Stimulated activated CD4-positive, alpha-beta T cell treated with anti-CD3 and anti-CD28 coated beads, Interleukin-12 subunit alpha, Interleukin-12 subunit beta, amount 100 ng/mL, for 48 hours (primary cell): ENCODE measurements at places on chromosomes 11 and 22.

DNA sequence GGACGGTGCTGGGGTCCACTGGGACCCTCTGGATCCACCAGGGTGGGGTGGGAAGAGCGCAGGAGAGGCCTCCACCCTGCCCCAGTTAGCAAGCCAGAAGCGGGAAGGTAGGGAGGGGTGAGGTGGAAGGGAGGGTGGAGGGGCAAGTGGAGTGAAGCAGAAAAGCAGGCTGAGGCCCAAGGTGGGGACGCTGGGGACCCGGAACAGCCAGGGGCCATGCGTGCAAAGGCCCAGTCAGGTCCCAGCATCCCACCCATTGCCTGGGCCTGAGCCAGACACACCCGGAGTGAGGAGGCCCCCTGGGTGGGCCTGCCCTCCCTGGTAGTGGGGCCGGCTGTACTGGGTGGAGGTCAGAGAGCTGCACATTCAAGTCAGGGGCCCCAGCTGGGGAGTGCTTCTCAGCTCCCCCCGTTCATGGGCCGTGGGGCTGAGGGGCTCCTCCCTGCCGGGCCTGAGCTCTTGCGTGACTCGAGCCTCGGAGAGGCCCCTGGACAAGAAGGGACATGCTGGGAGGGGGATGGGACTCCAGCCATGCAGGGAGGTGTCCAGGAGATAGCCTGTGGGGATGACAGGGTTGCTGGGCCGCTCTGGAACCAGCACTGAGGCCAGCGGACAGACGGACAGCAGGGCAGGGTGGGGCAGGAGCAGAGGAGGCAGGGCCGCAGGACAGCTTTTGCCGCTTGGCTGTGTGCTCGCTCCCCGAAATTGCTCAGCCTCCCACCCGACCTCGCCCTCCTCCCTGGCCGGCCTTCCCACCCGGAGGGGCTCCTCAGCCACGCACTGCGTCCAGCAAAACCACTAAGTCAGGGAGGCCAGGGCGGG, 7.7 kb downstream of the TNNT3 start:
- no peak for DNase-seq

GRCh38 chr11:18111005-18111404, 5.1 kb upstream of the SAAL1 start:
- DNase-seq: no peak

DNA sequence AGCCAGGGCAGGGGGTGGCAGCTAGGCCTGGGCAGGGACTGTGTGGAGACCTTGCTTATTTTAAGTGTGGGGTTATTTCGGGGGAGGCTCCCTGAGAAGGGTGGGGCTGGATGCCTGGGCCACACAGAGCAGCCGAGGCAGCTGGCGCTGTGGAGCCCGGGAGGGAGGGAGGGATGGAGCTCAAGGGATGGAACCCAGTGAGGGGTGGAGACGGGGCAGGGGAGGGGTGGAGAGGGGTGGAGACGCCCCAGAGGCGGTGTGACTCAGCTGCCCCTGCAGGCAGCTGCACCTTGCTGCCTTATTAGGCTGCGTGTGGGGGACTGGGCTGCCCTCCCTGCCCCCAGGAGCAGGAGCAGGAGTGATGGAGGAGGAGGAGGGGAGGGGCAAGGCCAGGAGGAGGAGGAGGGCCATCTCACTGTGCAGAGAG, 9.8 kb upstream of the TSSC4 start:
- DNase-seq: no peak

DNA sequence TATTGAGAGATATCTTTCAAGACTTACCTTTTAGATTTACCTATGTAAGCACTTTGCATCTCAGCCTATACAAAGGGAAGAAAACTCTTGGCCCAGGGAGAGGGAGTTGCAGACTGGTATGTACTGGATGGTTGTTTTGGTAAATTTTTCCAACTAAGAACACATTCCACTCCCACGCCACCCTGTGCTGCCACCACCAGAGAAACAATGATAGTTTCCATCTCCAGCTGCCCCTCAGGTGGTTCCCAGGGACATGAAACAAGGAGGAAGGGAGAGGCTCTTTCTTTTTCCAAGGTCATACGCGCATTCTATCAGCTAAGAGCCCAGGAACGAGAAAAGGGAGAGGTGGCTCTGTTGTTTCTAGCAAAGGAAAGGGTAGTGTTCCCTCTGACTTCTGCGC, 34.4 kb downstream of the CCDC34 start:
- no peak for DNase-seq

GRCh38 chr22:19504900-19505734, 19.1 kb downstream of the CLDN5 start:
- no peak for DNase-seq

GRCh38 chr22:25348391-25348790, 129.0 kb downstream of the CRYBB2 start:
- DNase-seq: no peak

- no peak for DNase-seq
Observed at GRCh38 chr11:122765487-122766131, 72.7 kb upstream of the CRTAM start.

DNA sequence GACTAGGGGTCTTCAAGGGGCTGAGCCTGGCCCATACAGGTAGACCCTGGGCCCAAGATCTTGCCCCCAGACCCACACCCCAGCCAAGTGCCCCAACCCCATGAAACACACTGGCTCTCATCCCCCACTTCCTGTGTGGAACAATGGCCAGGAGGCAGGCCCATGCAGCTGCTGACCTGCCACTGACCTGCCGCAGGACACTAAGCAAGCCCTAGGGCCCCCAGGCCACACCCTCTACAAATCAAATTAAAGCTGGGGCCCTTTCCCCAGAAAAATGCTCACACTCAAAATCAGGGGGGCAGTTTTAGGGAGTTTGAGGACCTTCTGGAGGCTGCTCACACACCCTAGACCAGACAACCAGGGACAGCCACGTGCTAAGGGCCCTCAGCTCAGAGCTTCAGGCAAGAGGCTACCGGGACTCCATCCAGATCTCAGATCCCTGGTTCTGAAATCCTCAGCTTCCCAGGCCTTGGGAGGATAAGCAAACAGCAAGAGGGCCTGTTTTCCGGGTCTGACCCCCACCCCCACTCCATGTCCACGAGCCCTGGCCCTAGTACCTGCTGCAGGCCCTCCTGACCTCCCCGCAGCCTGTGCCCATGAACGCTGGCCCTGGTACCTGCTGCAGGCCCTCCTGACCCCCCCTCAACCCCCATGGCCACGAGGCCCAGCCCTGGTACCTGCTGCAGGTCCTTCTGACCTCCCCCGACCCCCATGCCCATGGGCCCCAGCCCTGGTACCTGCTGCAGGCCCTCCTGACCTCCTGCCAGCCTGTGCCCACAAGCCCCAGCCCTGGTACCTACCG, 10.0 kb downstream of the CARD10 start:
- no peak for DNase-seq

- peak; percentile 19 for DNase-seq
Observed at GRCh38 chr11:88421530-88421929, 84.0 kb upstream of the CTSC start.

GRCh38 chr22:19038164-19038546, 84.1 kb downstream of the DGCR2 start:
- no peak for DNase-seq

GRCh38 chr11:36288442-36289225, 590 bp downstream of the COMMD9 start:
- DNase-seq: no peak

DNA sequence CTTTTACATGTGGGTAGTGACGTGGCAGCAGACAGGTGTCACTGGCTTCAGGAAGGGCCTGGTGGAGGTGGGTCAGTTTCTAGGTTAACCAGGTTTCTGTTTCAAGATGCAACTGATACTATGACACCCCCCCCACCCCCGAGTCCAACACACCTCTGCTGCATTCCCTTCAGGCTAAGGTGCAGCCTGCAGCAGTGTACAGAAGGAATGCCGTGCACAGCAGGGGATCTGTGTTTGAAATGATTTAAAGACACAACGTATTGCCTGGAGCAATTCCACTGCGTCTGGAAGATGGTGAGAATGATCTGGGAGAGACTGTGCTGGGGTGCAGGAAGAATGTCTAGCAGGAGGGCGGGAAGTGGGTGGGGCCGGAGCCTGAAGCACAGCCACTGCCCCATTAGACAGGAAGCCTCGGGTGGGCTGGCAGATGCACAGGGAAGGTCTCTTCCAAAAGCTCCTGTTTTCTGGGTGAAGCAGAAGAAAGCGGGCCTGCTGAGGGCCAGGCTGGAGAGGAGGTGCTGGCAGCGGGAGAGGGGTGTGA, 11.9 kb upstream of the TESMIN start:
- no peak for DNase-seq

DNA sequence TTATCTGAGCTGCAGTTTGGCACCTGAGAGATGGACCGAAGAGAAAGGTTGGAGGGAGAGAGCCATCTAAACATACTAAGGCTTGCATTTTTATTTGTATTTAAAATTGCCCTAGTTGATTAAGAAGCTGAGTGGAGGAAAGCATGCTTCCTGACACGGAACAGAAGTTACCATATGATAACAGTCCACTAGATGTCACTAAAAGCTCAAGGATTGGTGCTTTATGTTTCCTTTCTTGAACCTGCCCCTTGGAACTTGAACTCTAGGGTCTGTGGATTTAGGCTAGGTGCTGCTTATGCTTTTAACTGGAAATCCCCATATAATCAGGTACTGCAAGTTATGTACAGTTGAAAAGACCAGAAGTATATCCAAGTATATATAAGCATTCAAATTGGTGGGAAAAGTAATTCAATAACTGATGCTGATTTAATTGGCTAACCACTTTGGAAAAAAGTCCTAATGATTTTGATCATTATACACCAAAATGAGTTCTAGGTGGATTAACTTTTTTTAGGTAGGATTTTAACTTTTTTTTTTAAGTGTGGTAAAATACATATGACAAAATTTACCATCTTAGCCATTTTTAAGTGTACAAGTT, 9.5 kb downstream of the RBMXL2 start:
- no peak for DNase-seq

DNA sequence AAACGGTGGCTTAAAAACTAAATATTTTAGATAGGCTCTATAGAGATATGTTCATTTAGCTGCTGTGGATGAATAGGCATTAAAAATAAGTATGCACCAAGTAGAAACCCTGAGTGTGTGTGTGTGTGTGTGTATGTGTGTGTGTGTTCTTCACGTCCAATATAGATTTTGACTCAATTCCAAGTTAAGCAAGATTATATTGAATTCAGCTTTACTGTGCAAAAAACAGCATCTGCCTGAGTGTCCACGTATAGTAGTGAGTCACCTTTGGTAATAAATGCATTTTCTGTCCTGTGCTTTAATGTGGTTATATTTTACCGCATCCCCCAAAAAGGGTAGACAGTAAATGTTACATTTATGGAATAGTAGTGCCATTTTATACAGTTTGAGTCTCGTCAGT, 71.2 kb downstream of the PDHX start:
- no peak for DNase-seq

- no peak for DNase-seq
Observed at GRCh38 chr11:2794046-2794967, 91.3 kb downstream of the CDKN1C start.

DNA sequence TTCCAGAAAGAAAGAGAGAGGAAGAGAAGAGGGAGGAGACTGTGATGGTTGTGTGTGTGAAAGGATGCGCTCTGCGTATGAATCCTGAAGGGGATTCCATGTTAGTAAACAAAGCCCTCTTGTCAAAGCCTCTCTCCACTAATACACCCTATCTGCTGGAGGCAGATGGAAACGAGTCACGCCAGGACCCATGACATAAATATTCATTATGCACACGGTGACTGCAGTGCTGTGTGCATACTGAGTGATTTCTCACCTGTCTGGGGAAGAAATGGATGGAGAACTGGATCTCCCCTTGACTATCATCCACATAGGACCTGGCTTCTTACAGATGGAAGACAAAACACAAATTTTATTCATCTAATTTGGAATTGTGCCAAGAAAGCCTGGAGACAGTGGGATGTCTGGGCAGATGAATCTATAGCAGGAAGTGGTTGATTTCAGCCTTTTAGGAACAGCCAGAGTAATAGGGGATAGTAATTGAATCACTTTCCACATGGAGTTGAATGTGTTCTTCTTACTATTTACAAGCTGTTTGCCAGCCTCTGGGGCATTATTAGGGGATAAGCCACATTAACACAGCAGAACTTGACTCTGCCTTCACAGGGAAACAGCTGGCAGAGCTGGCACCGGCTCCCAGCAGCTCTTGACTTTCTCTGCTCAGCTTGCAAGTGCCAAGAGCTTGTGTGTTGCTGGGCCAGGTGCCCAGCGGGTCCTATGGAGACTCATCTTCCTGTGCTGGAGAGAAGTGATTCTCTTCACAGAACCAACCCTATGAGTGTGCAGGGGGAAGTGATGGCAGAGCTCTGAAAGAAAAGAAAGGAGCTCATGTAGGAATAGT, 9.0 kb downstream of the MTNR1B start:
- DNase-seq: no peak

DNA sequence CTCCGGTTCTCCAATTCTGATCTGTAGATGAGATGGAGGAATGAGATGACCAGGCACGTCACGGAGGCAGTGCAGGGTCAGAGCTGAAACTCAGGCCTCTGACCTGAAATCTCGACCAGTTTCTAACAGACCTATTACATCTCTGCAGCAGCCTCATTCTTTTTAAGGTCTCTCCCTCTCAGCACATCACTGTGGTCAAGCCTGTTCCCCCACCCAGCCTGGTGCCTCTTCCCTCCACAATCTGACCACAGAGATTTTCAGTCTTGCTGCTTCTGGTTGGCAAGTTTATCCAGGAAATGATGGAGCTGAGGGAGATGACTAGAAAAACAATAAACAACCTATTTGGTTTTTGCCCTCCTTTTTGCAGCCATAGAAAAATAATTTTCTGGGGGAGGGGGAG, 9.5 kb downstream of the GRAMD1B start:
- no peak for DNase-seq

DNA sequence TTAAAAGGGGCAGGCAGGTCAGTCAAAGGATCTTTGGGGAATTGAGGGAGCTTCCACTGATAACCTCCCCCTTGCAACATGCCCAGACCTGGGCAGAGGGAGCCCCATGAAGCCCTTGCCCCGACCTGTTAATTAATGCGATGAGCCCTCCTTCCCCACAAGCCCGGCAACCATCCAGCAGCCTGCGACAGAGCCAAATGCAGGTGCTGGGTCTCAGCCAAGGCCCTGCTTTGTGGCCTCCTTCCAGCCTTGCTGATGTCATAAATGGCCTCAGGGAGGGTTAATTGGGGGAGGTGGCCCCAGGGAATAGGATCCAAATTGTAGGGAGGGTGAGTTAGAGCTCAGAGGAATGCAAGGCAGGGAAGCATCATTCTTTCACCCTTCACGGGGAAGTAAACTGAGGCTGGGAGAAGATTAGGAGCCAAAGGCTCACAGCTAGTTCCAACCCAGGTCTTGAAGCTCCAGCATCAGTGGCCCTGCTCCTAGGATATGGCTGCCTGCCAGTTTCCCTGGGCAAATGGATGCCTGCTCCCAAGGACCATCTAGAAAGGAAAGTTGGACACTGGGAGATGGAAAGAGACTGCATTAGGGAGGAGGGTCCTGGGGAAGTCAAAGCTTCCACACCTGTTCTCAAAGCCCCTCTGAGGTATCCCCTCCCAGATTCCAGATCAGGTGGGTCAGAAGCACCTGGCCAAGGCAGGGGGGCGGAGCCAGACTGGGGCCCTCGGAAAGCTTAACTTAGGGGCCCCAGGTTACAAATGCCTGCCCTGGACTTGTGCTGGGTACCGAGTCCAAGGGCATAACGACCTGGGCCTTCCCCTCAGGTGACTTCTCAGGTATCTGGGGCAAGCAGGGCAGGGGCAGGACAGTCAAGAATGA, 34.1 kb downstream of the LMO1 start:
- DNase-seq: no peak

- no peak for DNase-seq
Observed at GRCh38 chr11:68309621-68310185, 2.7 kb upstream of the LRP5 start.
